Stimulated activated CD4-positive, alpha-beta T cell treated with anti-CD3 and anti-CD28 coated beads, Interleukin-15, amount 100 ng/mL, for 48 hours (primary cell): ENCODE measurements at places on chromosomes 11 and 22.

DNA sequence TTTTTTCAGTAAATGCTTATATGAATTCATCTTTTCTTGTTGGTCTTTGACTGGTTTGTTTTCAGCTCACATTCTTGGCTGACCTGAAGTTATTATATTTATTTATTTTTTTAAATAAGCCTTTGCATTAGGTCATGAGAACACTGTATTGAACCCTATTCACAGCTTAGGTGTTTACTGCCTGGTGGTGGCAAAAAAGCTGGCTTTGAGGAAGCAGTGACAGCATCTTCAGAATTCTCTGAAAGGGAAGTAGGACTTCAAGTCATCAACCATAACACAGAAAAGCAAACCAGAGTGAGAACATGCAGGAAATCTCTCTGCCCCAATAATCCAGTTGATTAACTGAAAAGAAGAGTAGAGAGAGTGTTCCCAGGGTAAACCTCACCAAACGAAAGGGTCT, 30.3 kb upstream of the MMP13 start:
- no peak for DNase-seq

DNA sequence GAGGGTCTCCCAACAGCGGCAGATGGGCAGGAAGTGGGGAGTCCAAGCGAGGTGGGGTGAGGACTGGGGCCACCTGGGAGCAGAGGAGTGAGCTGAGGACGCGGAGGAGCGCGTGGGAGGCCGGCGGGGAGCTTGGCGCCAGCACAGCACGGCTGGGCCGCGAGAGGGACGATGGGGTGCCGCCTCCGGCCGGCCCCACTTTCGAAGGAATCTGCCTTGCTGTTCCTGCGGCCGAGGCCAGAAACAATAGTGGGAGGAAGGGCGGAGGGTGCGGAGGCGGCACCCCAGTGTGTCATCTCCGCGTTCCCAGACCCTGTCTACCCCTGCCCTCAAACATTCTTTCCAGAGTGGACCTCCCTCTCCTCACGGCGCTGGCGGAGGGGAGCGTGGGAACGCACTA, 5.5 kb downstream of the INS start:
- no peak for DNase-seq

- no peak for DNase-seq
These were observed 203.7 kb downstream of the GRIK4 start for GRCh38 chr11:120715239-120715638.

- DNase-seq = no peak
These were observed 221.1 kb upstream of the NARS2 start for GRCh38 chr11:78795621-78796261.

DNA sequence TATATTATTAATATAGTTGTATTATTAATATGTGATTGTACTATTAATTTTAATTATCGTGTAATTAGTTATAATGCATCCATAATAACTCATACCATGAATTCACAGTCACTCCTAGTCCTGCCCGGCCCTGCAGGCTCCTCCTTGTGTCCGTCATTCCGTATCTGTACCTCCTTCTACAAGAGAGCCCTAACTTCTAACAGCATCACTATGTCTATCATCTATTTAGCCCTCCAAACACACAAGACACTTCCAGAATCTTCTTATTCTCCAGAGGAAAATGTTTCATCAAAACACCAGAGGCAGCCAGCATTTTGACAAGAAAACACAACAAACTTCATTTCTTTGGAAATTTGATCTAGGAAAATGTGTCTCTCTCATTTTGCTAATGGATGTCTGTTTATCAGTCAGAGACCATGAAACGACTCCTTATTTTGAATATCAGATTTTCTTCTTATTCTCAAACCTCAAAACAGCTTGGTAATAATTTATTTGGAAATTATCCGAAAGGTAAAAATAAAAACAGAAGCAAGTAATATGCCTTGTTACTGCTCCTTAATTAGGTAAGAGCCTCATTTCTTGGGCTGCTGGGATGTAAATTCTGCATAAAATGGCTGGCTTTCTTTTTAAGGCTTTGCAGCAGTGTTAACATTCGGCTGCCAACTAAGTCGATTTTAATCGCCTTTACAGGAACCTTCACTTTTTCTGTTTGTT, 23.1 kb upstream of the SEPTIN5 start:
- no peak for DNase-seq

DNA sequence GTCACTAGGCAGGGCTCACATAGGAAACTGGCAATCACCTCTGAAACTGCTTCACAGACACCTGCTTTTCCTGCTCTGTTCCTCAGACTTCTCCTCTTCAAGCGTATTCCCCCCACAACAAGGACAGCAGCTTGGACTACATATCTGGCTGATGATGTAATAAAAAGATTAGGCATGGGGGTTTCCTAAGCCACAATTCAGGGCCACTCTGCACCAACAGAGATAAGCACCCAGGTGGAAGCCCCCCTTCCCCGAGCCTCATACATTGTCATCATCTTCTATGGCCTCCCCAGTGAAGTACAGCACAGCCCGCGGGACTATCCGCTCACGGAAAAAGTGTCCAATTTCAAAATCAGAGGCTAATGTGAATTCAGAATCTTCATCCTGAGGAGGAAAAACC, 25.0 kb upstream of the PHLDA2 start:
- DNase-seq = no peak

DNA sequence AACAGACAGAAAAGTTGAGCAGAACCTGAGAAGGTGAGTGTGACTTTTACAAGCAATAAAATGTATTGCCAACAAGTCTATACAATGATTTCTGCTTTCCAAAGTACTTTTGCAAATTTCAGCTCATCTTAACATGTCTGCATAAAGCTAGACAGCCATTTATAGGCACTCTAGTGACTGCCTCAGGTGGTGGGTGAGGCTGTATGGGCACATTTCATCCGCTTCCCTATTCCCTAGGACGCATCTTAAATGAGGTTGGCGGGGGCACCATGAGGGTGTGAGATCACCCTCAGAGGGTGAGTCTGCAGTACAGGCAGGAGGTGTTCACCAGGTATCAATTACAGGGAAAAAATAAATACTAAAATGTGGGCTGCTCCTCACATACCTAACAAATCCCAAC, 110.1 kb downstream of the ETS1 start:
- DNase-seq = no peak

DNA sequence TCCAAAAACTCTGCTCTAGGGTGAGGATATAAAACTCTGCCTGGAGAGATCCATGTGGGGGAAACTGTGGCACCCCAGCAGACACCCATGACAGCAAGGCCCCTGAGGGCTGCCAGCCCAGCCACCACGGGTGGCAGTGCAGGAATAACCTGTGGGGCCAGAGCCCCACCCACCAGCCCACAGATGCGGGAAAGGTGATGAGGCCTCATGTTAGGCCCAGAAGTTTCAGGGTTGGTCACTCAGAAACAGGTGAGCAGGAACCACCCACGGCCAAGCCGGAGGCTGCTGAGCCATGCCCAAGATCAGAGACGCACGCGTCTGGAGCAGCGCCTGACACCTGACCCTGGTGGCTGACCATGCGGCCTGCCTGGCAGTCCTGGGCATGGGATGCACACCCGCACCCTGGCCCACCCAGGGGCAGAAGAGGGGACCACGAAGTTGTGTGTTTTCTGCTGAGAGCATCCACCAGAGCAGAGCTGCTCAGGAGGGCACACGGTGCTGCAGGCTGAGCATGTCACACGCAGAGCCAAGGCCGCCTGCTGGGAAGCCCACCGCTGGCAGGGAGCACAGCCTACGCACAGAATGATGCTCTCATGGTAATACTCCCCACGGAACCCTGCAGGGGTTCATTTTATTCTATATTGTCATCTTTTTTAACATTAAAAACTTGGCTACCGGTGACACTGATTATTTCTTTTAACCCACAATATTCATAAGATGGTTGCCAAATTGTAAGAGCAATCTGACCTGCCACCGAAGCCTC, 41.2 kb downstream of the DUSP8 start:
- DNase-seq = no peak

DNA sequence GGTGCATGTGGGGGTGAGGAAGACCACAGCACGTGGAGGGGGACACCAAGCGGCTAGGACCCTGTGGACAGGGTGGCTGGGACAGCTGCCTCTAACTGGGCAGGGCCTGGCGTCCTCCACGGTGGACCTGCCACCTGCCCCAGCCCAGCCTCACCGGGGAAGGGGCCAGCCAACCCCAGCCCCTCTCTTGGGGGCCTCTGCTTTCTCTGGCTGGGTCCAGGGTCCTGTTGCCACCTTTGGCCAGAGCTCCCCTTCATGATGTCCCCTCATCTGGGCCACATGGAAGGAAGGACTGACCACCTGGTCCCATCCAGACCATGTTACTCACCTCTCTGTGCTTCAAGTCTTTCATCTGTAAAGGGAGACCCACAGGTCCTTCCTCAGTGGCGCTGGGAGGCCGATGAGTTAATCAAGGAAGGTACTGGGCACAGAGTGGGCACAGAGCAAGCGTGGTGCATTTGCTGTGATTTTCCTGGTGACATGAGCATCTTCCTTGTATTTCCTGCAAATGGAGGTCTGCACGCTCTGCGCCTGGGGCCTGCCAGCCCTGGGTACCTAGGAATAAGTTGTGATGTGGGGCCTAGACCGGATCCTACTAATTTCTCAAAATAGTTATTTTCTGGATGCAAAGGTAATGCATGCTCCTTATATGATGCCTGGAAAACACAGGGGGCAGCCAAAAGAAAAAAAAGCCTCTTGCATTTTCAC, 538.4 kb downstream of the TBC1D22A start:
- no peak for DNase-seq

GRCh38 chr11:101738452-101738851, 154.6 kb upstream of the TRPC6 start:
- no peak for DNase-seq
